ENCODE measurements at places on chromosomes 13 and 19.

- no peak for DNase-seq
Measured at GRCh38 chr19:46124638-46125115, at the start of gene IGFL3. Gene IGFL3, minus strand, starts transcription at chr19:46124688. Its CDS starts 39 bp downstream, at chr19:46124649.

DNA sequence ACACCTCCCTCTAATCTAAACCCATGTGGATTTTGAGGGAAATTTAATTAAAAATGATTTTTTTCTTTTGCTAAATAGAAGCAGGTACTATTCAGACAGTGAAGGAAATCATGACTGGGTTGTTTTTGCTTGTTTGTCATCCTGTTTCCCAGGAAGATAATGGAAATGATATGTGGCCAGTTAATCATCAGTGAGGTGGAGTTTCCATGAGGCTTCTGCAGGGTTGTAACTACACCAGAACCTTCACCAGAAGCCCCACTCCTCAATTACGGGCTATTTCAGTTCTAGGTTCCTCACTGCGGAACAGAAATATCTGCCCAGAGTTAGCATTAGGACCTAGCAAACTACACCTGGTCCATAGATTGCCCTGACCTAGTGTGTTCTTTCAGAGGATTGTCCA lies 394.0 kb downstream of the DLEU7 start:
- no peak for DNase-seq

DNA sequence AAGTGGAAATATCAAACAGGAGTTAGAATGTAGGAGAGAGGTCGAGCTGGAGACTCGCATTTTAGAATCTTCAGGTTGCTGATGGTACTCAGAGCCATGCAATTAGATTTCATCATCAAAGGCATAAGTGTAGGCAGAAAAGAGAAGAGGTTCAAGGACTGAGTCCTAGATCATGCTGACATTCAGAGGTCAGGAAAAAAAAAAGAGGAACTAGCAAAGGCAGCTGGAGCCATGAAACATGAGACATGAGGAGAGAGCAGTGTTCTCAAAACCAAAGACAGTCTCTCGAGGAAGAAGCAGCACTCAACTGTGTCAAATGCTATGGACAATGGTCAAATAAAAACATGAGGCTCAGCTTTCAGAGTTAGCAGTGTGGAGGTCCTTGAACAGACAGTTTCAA lies 12.4 kb upstream of the TPP2 start:
- no peak for DNase-seq

- DNase-seq: no peak
Measured at GRCh38 chr13:39378306-39378705, 224.7 kb downstream of the LHFPL6 start.

DNA sequence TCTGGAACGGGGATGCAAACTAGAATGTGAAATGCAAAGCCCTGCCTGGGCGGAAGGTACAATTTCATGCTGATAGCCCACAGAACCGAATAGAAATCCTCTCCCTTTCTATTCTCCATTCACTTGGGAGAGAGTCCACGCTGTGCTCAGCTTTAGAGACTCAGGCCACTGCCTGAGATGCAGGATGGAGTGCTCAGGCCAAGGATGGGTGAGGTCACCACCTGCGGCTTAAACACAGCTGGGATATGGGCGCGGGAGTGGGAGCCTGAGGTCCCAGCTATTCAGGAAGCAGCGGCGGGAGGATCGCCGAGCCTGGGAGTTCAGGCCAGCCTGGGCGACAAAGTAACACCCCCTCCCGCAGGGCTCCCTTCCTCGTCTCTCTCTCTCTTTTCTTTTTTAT lies 446 bp upstream of the ZNF83 start:
- DNase-seq: no peak

GRCh38 chr19:42693760-42694350 lies 46.4 kb downstream of the PSG3 start:
- no peak for DNase-seq

All from ovary (tissue), 10 donors.